Stimulated activated CD4-positive, alpha-beta T cell treated with anti-CD3 and anti-CD28 coated beads, Interleukin-12 subunit alpha, Interleukin-12 subunit beta, amount 100 ng/mL, for 4 hours (primary cell): ENCODE measurements at places on chromosomes 1 and 21.

- DNase-seq: no peak
Measured at GRCh38 chr1:24110642-24111261, 1.2 kb downstream of the MYOM3 start.

DNA sequence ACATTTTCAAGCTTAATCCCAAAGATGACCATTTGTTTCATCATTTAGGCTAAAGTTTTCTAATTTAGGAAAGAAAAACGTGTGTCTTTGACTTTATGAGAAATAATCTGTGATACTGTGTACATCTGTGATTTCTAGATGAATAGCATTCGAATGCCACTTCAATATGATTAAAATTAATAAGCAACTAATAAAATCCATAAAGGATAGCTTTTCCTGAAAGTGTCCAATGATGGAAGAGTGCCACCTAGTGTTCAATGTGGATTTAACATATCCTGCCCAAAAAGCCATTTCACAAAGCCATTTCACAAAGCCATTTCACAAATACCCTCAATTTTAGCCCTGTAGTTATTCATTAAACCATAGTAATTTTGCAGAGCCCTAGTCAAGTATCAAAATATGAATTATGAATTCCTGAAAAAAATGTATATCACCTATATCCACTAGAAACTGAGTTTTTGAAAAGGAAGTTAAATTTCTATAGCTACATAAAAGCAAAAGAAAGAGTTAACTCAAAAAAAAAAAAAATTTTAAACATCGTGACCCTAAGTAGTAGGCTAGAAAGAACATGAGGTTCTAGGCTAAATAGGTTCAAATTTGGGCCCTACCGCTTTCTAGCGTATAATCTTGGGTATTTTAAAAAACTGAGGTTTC lies 19.1 kb downstream of the NME7 start:
- DNase-seq: no peak

DNA sequence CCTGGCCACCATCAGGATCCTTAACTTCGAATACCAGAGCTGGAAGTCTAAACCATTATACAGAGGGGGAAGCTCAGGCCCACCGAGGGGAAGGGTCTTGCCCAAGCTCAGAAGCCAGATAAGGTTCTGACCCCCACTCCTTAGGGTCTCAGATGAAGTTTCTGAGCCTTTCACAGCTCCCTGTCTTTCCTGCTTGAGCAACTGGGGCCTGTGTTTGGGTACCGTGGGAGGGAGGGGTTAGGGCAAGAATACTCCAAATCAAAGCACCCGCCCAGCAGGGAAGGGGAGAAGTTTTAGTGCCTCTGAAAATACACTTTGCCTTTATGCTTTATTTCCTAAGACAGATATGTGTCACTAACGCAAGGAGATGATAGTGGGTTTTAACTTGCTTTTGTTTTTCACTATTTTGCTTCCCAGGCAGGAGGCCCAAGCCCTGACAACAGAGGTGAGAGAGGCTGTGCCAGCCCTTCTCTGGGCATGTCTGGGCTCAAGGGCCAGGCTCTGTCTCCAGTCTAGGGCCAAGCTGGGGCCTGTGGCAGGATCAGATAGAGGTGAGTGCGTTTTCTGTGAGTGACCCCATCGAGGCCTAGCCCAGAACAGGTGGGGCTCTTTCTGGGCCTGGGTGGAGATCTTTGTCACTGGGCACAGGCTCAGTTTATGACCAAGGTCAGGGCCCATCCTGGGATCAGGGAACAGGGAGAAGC lies 20.5 kb upstream of the TENT5B start:
- DNase-seq: no peak

- no peak for DNase-seq
Measured at GRCh38 chr1:62621907-62622306, 24.6 kb downstream of the ANGPTL3 start.

- no peak for DNase-seq
Measured at GRCh38 chr21:44439211-44439600, 16.1 kb upstream of the LRRC3 start.

DNA sequence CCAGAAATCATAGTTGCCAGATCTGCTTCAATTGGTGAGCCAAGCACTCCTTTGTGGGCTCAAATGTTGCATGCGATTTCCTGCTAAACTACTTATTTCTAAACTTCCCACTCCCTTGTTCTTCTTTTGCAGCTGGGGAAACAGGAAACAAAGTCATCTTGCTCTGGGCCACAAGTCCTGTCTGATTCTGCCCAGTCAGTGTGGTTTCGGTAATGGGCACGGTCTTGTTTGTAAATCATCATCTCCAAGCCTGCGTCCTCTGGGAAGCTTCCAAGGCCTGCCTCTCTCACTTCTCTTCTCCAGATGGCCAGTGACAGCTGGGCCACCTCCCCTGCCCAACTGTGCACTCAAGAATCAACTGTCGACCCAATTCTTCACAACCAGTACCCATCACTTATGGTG lies 4.4 kb downstream of the S100A8 start:
- DNase-seq: no peak

DNA sequence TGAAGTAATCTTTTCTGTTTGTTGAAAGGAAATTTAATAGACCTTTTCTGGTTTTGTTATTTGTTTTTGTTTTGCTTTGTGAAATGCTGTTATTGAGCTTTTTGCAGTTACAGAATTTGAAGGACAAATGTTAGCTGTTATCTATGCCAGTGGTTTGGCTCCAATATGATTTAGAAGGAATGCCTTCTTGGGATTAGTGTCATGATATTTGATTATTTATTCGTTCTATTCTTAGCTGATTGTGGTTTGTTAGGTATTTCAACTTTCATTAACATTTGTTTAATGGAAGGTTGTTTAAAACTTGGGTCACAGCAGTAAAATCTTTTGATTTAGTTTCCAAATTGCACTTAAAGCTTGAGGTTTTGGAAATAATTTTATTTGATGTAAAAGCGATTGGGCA lies 33.5 kb downstream of the ADGRL2 start:
- no peak for DNase-seq

- DNase-seq: no peak
Measured at GRCh38 chr1:41435570-41436178, 48.8 kb downstream of the EDN2 start.

- DNase-seq: no peak
Measured at GRCh38 chr1:68136187-68136586, 85.8 kb upstream of the DIRAS3 start.

GRCh38 chr1:29833581-29833980 lies 597.3 kb downstream of the PTPRU start:
- no peak for DNase-seq

DNA sequence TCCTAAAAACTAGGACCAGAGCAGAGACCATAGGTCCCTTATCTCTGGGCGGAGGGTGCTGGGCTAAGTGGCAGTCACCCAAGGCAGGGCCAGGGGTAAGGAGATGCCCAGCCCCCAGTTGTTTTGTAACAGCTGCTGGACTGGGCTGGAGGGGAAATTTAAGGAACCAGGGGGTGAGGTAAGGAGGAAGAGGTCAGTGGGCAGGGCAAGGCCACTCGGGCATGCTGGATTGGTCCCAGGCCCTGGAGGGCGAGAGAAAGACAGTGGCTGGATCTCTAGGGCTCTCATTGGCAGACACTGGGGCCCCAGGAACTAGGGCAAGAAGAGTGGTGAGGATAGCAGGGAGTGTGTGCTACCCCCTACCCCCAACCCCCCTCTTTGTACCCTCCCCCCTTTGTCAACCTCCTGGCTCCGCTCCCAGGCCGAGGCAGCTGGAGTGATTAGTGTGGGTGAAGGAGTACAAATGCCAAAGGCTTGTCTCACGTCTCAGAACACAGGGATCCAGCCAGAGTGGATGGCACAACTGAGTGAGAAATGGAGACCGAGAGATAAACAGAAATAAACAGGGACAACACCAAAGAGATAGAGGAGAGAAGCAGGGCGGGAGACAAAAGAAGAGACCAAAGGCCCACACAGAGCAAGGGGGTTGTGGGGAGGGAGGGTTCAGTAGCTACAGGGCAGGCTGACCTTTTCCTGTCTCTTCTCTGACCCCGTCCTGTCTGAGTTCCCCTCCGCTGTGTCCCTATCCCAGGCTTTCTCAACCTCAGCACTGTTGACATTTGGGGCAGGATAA lies 20.5 kb upstream of the THRAP3 start:
- no peak for DNase-seq

- no peak for DNase-seq
Measured at GRCh38 chr1:216500273-216500967, 77.2 kb upstream of the USH2A start.

DNA sequence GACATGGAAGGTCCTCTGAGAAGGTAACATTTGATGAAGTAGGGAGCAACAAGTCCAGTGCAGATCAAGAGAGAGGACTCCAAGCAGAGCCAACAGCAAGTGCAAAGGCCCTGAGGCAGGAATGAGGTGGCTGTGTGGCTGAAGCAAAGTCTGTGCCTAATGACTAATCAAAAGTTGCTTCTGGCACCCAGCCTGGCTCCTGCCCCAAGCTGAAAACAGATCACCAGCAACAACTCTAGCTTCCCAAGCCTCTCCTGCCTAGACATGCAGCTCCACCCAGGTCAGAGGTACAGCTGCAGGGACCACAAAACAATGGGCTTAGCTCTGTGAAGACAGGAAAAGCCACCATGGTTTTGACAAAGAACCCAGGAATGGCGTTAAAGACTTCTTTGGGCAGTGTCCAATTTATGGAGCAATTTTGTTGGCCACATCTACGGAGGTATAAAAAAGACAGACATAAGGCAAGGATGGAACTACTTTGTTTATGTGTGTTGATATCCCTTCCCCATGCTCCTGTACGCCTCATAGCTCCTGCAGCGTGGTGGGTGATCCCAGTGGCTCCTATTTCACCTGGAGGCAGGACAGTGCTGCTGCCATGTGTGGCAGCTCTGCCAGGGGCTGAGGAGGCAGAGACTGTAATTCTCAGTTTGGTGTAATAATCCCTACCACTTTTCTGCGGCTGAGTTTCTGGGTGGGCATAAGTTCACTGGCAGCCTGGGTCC lies 26.4 kb upstream of the IGSF3 start:
- DNase-seq: no peak

DNA sequence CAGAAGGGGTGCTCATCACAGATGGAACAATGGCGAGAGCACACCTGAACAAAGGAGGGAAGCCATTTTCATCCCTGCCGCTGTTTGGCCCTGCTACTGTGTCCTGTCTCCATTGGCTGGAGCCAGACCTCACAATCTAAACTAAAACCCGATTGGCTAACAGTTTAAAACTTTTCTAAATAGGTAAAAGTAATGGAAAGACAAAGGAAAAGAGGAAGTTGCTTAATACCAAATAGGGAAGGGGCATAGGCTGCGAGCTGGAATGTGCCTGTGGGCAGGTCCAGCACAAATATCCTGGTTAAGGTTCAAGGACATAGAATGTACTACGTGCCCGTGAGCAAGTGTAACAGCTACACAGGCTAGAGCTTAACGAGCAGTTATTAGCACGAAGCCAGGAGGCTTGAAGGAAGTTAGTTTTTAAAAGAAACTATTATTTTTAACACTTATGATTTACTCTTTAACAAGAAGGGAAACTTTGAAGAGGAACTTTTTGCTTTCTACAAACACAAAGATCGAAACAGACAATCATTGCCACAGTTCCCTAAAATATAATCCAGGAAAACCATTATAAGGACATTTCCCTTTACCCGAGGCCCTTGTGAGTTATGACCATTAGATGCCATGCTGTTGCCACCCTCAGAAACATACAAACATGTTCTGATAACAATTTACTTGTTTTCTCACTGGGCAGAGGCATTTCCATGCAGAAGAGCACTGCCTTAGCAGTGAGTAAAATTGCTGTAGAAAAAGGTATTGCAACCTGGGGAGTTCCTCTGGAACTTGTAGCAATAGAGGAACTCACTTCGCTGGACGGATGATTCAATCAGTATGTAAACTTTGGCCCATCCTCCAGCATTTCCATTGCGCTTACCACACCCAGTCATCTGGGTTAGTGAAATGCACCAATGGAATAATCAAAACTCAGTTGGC lies 4.8 kb upstream of the PTTG1IP start:
- DNase-seq: no peak

DNA sequence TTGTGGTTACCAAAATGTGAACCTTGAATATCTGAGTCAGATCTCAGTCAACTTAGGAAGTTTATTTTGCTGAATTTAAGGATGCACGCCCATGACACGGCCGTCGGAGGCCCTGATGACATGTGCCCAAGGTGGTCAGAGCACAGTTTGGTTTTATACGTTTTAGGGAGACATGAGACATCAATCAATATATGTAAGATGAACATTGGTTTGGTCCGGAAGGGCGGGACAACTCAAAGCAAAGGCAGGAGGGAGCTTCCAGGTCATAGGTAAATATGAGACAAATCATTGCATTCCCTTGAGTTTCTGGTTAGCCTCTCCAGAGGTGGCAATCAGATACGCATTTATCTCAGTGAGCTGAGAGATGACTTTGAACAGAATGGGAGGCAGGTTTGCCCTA lies 1.0 kb upstream of the PRMT2 start:
- no peak for DNase-seq

DNA sequence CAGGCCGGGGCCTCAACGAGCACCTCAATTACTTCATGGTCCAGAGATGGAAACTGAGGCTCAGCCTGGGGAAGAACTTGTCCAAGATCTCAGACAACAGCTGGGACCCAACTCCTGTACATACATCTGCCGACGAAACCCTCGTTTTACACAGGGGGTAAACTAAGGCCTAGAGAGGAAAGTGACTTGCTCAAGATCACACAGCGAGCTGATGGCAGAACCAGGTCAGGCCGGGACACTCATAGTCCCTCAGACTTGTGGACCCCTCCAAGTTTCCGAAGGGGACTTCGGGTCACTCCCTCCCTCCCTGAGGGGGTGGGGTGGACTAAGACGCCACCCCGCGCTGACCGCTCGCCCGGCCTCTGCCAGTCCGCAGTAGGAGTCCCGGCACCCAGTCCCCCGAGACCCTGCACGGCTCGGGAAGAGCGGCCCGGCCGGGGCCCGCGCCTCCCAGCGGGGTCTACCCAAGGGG lies 430 bp downstream of the WASF2 start:
- no peak for DNase-seq

- DNase-seq: no peak
Measured at GRCh38 chr1:40711465-40712404, 20.2 kb downstream of the NFYC start.

- DNase-seq: no peak
Measured at GRCh38 chr1:20080441-20081352, 10.7 kb downstream of the PLA2G5 start.

GRCh38 chr1:44660176-44660575 lies 14.1 kb downstream of the TMEM53 start:
- DNase-seq: no peak

DNA sequence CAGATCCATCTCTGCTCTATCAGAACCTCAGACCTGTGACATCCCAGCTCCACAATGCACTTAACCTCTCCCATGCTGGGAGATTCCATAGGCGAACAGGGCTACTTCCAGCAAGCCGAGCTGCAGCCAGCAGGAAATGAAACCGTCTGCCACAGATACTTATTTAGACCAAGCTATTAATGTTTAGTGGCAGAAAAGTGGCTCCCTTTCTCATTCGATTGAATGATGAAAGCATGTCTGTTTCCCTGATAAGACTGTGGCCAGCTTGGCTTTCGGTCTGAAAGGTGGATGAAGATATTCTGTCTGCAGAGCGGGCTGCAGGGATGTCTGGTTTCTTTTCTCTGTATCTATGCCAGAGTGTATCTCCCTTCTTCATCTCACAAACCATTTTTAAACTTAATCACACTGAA lies 146.4 kb downstream of the GREM2 start:
- DNase-seq: no peak

GRCh38 chr1:92476071-92476631 lies 10.6 kb downstream of the GFI1 start:
- peak; percentile 28 for DNase-seq
